Activated CD8-positive, alpha-beta memory T cell treated with anti-CD3 and anti-CD28 coated beads for 1 hour (primary cell): ENCODE measurements at places on chromosomes 3 and 15.

DNA sequence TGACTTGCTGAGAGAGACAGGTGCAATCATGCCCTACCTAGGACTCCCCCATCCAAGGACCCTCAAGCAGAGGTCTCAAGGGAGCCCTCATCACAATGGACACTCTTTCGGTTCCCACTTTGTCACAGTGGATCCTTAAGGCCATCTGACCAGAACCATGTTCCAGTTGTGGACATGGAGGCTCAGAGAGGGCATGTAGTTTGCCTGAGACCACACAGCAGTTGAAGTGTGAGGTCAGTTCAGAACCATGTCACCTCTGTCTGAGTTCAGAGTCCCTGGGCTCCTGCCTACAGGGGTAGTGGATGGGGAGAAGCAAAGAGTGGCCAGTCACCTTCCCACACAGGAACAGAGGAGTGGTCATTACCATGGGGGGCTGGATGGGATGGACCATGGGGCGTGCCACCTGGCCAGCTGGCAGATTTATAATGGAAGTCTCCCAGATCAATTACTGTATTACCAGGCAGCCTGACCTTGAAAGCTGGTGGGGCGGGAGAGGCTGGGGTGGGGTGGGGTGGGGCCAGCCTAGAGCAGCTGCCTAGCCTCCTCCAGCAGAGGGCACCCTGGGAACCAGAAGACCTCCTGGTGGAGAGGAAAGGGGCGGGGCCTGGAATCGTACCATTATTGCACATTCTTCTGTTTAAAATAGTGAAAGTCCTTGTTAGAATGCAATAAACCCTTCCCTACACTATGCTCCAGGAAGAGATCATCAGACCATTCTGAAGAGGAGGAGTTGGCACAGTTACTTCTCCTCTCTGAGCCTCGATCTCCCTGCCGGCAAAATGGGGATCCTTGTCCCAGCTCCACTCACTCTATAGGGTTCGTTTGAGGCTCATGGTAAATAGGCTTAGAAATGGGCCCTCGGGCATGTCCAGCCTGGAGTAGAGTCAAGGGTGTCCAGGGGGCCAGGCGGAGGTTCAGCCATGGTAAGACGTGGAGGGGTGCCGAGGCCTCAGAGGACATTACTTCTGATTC is 26.9 kb upstream of the LINGO1 start:
- DNase-seq = no peak

DNA sequence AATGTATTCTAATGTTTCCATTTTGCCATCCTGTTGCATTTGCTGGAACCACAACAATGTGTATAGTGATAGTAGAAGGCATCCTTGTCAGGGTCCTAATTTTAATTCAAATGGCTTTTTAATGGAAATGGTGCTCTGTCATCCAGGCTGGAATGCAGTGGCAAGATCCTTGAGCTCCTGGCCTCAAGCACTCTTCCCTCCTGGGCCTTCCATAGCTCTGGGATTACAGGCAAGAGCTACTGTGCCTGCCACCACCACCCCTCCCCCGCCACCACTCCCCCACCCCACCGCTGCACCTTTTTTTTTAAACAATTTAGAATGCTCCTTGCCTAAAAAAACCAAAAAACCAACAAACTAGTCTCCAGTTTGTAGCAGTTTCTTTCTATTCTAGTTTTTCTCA is 15.2 kb upstream of the IQCF6 start:
- no peak for DNase-seq

GRCh38 chr3:105611304-105612192 is 244.8 kb downstream of the ALCAM start:
- DNase-seq = no peak

GRCh38 chr15:59420108-59420507 is 17.9 kb upstream of the FAM81A start:
- no peak for DNase-seq

DNA sequence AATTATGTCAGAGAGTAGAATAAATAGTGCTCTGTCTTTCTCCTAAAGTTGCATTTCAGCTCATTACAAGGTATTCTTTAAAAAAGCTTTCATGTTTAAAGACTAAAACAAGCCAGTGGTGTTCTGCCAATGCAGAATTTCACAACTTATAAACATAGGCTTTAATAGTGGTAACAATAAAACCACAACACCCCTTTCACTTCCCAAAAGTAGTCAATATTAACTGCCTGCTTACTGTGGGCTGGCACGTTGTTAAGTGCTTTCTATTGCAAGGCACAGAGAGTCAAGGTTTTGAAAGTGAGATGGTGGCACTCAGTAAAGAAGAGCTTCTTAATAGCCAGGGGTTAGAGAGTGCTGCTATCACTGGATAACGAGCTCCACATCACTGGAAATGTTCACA is 8.4 kb upstream of the RTP1 start:
- no peak for DNase-seq

DNA sequence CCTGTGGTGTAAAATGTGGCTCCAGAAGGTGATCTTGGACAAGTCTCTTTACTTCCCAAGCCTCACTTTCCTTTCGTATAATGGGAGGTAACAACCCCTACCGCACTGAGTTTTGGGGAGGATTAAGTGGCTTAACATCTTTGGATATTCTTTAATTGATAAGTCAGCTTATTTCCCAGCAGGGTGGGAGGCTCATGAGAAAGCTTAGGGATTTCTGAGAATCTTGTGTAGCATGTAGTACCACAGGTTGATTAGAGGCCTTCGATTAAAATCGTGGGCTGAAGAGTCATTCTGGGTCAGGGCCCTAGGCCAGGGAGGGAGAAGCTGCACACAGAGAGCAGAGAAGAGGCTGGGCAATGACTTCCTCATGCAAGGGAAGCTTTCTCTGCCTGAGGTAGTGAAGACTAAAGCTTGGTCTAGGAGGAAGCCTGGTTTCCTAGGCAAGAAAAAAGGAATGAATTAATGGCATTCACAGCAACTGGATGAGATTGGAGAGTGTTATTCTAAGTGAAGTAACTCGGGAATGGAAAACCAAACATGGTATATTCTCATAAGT is 1.5 kb upstream of the NMNAT3 start:
- DNase-seq = no peak

DNA sequence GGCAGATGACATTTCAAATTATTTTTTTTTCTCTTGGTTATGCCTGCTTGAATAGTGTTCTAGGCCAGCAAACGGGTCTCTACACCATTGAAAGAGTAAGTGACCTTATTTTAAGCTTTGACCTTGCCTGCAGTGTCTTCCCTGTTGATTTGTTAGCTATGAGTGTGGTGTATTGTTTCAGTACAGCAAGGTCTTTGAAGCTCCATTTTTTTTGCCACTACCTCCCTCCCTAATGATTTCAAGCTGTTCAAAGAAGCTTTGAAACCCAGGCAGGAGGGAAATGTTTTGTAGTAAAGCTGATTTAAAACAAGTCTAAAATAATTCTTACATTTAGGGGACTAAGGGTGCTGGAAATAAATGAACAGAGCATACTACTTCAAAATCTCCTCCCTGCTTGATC is 1249.8 kb downstream of the ROBO1 start:
- no peak for DNase-seq

DNA sequence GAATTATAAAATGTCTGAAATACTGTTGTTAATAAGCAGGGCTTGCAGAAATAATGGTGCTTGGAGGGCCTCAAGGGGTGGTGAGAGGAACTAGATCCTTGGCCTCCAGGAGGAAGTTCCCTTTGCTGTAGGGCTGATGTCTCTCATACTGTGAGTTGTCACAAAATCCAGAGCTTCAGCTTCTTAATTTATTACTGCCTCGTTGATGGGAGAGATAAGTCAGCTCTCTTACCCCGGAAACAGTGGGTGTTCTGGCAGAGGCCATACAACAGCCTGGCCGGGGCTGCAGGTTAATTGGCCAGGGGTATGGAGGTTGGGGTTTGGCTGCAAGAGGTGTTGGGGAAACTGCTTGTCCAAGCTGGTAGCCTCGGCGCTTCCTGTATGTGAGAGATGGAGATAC is 15.5 kb downstream of the MAPKAPK3 start:
- no peak for DNase-seq

GRCh38 chr3:141413801-141414689 is 45.7 kb downstream of the ZBTB38 start:
- no peak for DNase-seq

DNA sequence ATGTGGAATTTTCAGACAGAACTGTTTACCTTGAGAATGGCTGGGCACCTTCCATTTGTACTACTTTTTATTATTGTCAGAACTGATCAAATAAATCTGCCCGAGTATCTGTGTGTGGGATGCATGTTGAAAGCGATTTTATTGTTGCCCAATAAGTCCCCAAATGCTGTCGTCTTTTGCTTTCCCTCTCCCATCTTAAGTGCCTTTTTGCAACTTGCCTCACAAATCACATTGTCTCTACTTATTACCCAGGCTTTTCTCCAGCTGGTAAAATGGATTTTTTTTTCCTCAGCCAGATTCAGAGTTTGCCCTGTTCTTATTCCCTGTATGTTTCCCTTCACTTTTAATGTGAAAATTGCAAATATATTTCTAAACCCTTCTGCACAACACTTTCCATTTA is 163.1 kb downstream of the CNTN4 start:
- DNase-seq = no peak

DNA sequence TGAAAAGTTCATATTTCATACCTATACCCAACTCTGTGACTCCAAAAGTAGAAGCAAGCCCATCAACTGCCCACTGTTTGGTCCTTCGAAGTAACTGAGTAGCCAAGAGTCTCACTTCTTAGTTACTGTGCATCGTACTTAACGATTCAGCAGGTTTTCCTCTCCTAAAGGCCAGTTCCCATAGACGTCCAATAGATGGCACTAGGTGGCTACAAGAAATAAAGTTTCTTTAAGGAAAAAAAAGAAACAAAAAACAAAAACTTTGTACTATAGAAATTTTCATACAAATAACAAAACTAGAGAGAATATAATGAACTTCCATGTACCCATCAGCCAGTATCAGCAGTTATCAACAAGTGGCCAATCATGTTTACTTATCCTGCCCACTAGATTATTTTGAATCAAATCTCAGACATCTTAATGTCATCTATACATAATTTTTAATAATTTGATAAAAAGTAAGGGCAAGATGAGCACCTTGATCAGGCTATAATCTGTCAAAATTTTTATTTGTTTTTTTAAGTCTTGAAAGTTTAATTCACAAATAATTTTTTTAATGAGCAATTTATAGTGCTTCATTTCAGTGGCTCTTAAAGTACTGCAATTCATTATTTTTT is 63.8 kb upstream of the ACP3 start:
- no peak for DNase-seq

DNA sequence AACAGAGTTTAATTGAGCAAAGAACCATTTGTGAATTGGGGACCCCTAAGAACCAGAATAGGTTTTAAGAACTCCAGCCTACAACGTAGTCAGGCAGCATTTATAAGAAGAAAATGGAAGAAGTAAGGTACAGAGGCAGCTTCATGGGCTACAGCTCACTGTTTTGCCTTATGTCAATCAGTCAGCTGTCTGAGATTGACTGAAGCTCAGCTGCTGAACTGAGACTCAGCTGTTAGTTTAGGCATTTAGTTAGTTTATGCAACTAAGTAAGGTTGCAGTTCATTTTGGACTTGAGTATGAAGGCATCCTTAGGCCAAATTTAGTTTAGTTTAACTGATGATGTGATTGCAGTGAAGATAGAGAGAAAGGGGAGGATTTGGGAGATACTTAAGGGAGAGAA is 34.1 kb upstream of the RASA2 start:
- DNase-seq = no peak

GRCh38 chr15:63719281-63719680 is 114.5 kb downstream of the HERC1 start:
- no peak for DNase-seq

GRCh38 chr3:149736953-149737205 is 15.4 kb downstream of the COMMD2 start:
- no peak for DNase-seq

DNA sequence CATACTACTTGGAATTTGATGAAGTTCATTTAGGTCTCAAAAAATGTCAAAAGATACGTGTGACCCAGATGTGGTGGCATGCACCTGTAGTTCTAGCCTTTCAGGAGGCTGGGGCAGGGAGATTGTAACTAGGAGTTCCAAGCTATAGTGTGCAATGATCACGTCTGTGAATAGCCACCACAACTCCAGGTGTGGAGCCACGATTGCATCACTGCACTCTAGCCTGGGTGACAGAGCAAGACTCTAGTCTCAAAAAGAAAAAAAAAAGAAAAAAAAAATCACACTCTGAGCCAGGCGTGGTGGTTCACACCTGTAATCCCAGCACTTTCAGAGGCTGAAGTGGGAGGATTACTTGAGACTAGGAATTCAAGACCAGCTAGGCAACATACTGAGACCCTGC is 14.2 kb downstream of the MAP4 start:
- no peak for DNase-seq

GRCh38 chr15:101805605-101806345 is 2.5 kb downstream of the OR4F6 start:
- no peak for DNase-seq

DNA sequence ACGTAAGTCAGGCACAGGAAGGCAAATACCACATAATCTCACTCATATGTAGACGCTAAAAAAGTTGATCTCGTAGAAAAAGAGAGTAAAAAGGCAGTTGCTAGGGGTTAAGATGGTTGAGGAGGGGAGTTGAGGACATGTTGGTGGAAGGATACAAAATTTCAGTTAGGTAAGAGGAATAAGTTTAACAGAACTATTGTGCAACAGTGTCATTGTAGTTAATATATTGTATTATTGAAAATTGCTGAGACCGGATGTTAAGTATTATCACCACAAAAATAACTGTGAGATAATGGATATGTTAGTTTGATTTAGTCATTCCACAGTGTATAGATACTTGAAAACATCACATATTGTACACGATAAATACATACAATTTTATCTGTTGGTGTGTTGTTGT is 139.1 kb downstream of the ADAMTSL3 start:
- no peak for DNase-seq

- DNase-seq = no peak
Observed at GRCh38 chr3:45029661-45030060, 3.6 kb downstream of the CLEC3B start.

GRCh38 chr3:129366312-129366831 is 62.1 kb downstream of the EFCAB12 start:
- no peak for DNase-seq

DNA sequence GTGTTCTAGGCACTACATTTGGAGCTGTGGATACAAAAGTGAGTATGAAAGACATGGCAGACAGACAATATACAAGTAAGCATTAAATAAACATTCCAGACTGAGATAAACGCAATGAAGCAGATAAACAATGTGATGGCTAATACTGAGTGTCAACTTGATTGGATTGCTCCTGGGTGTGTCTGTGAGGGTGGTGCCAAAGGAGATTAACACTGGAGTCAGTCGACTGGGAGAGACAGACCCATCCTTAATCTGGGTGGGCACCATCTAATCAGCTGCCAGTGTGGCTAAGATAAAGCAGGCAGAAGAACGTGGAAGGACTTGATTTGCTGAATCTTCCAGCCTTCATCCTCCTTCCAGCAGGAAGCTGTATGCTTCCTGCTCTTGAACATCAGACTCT is 77.2 kb downstream of the CADPS start:
- DNase-seq = no peak

- DNase-seq = no peak
Observed at GRCh38 chr3:149339931-149340309, 6.5 kb upstream of the TM4SF18 start.

- no peak for DNase-seq
Observed at GRCh38 chr15:90266061-90266431, 574 bp downstream of the NGRN start.
